IMR-90 (cell line): ENCODE measurements at places on chromosomes 12 and 14. TPM values are rescaled to one million over a fixed set of nuclear protein-coding genes. Genes with fewer than 3 reads are reported as not detected.

RASAL1 gene
- polyA plus RNA-seq: not detected in 2 replicates

DNA sequence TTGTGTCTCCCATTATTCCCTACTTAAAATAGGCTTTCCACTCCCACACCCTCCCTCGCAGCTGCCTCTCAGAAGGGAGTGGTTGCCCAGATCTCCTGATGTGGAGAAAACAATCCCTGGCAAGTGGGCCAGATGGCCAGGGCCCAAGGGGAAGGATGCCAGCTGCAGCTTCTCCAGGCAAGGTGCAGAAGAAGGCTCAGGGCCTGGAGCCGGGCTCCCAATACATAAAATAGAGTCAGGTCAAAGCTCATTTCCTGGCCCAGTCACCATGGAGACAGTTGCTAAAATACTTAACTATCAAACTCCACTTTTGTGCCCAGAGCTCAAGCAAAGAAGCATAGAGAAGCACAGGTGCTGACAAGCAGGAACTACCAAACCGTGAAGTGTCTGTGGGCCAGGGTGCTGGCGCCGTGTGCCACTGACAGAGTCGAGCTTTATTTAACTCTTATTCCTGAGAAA lies 45.7 kb upstream of the ITPR2 start:
- DNase-seq: no peak

NR1H4 gene
- not detected in 2 replicates for polyA plus RNA-seq

GRCh38 chr12:2925322-2925995 lies 33.7 kb upstream of the TEAD4 start:
- peak; percentile 54 for DNase-seq

C14orf39 gene
- polyA plus RNA-seq: 0.38 and 0.70 TPM in 2 replicates

POLE gene
- polyA plus RNA-seq: 20.7 and 22.4 TPM in 2 replicates

- DNase-seq: no peak
These were observed 295.7 kb downstream of the CEP128 start for GRCh38 chr14:80645667-80646413.

PRH1 gene
- polyA plus RNA-seq: 2.3 and 3.0 TPM in 2 replicates

- DNase-seq: no peak
These were observed 6.5 kb upstream of the LGMN start for GRCh38 chr14:92754966-92755365.

LACRT gene
- not detected in 2 replicates for polyA plus RNA-seq

VCPKMT gene
- 4.7 and 5.2 TPM in 2 replicates for polyA plus RNA-seq

CLEC4A gene
- 0.29 and 0.44 TPM in 2 replicates for polyA plus RNA-seq

DNA sequence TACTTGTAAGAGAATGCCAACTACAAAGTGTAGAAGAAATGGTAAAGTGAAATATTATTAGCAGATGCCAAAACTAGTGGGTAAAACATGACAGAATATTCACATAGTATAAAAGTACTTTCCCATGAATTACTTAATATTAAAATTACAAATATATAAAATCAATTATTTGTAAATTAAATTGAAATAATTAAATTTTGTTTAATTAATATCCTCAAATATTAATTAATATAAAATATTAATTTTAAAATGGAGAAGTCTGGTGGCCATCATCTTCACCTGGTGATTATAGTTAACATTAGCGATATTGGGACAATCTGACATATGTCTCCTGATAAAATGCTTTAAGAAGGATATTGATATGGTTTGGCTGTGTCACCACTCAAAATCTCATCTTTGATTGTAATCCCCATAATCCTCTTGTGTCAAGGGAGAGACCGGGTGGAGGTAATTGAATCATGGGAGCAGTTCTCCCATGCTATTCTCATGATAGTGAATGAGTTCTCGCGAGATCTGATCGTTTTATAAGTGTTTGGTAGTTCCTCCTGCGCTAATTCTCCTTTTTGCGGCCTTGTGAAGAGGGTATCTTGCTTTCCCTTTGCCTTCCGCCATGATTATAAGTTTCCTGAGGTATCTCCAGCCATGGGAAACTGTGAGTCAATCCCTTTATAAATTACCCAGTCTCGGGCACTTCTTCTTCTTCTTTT lies 55.0 kb upstream of the SGPP1 start:
- no peak for DNase-seq

GRCh38 chr12:55728186-55728938 lies 447 bp downstream of the CD63 start:
- peak; percentile 53 for DNase-seq

- no peak for DNase-seq
These were observed 8.6 kb downstream of the EVL start for GRCh38 chr14:100073576-100074430.

STRAP gene
- 91.0 and 98.1 TPM in 2 replicates for polyA plus RNA-seq

DNA sequence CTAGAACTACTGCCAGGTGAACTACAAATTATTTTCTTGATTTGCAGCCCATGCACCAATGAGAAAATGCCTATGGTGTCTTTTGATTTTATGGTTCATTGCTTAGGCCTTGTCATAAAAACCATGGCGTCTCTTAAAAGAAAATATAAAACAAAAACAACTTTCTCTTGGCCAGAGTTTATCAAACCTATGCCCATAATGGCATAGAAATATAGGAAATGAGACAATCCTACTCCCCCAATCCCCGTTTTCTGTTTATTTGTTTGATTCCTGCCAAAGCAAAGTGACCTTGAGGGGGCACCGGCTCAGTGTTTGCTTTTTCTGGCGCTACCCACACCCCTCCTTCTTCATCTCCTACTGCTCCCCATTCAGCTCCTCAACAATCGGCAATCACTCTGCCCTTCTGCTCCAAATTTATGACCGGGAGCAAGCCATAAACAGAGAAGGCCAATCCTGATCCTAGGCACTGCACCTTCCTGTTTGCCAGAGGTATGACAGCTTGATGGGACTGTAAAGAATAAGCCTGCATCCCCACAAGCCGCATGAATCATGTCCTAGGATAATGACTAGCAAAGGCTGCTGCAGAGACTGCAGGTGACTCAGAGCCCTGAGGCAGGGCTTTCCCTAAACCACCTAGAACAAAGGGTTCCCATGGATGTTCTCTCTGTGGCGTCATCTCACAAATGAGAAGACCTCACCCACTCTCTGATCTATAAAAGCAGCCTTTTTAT lies 874.9 kb downstream of the NRXN3 start:
- DNase-seq: peak; percentile 88

DNA sequence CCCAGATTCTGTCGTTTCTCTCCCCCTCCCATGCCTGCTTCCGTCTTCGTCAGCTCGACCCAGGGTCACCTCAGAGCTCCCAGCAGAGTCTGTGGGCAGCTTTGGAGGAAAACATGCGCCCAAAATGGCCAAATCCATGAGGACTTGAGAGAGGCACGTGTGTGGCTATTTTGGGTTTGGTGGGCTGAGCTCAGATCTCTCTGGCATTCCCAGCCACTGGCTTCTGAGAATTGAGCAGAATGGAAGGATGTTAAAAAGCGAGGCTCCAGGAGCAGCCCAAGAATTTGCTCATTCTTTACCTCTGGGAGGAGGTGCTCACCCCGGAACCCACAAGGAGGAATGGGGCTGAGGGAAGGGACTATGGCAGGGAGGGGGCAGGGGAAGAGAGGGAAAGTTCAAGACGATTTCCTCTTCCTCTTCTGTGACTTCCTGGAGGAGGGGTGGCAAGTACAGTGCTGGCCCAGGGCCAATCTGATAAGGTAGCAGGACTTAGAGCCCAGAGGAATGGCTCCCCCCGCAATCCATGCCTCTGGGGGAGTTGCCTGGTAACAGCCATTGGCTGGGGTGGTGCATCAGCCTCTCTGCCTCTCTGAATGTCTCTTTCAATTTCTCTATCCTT lies 20.1 kb downstream of the TSPAN9 start:
- DNase-seq: peak; percentile 75

DNA sequence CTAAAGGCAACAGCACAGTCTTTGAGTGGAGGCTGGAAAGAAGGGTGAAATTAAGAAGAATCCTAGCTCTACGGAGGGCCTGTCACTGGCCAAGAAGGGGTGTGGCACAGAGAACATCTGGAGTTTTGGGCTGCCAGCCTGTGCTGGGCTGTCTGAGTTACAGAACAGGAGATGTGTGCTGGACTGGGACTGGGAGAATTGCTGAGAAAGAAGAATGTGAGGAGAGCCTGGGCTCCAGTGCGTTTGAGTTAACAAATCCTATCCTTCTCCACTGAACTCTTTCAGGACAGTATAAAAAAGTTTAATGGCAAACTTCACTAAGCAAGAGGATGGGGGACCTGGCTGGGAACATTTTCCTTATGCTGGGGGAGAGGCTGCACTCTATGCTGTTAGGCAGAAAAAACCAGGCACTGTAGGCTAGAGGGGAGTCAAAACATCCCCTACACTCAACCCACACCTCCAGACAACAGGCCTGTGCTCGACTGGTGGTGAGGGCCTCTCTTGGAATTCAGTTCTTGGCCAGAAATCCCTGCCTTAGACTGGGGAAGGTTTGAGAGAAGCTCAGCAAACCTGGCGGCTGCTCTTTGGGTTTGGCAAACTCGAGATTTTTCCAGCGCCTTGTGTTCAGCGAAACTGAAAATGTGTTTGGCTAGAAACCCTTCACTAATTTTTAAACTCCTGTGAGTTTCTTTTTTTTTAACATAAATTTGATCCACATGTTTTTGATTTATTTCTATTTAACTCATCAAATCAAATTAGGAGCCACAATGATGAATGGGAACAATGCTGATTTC lies 217.3 kb downstream of the MON2 start:
- peak; percentile 30 for DNase-seq

GRCh38 chr12:49051373-49051764 lies 9.2 kb downstream of the KMT2D start:
- DNase-seq: no peak

LBHD2 gene
- polyA plus RNA-seq: not detected in 2 replicates

- no peak for DNase-seq
These were observed 28.6 kb upstream of the SLC6A13 start for GRCh38 chr12:291153-291723.

DNA sequence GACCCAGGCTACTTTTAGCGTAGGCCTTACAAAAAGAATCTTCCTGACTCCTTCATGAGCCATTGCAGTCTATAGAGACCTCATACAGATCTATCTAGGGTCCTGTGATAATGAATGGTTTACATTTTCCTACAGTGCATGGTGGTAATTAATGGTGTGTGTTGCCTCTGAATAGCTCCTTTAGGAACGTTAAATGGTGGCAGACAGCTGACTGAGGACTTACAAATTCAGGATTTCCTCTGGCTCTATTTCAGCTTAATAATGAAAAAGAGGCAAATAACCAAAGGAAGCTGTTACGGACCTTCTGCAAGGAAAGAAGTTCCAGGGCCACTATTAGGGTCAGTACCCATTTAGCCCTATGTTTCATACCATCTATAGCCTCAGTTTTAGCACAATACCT lies 5.1 kb downstream of the IKBIP start:
- no peak for DNase-seq

- DNase-seq: no peak
These were observed 312.2 kb downstream of the ATXN7L3B start for GRCh38 chr12:74849801-74850200.

MIPOL1 gene
- 1.9 and 2.7 TPM in 2 replicates for polyA plus RNA-seq

GRCh38 chr12:52204095-52204930 lies 12.5 kb upstream of the KRT80 start:
- DNase-seq: peak; percentile 81

DYRK4 gene
- 63.1 and 71.6 TPM in 2 replicates for polyA plus RNA-seq

KCNA5 gene
- polyA plus RNA-seq: not detected in 2 replicates

GRCh38 chr12:43893670-43894069 lies 57.8 kb downstream of the TMEM117 start:
- DNase-seq: peak; percentile 85

GRCh38 chr14:103185051-103186029 lies 62.1 kb downstream of the TNFAIP2 start:
- DNase-seq: peak; percentile 38

DNA sequence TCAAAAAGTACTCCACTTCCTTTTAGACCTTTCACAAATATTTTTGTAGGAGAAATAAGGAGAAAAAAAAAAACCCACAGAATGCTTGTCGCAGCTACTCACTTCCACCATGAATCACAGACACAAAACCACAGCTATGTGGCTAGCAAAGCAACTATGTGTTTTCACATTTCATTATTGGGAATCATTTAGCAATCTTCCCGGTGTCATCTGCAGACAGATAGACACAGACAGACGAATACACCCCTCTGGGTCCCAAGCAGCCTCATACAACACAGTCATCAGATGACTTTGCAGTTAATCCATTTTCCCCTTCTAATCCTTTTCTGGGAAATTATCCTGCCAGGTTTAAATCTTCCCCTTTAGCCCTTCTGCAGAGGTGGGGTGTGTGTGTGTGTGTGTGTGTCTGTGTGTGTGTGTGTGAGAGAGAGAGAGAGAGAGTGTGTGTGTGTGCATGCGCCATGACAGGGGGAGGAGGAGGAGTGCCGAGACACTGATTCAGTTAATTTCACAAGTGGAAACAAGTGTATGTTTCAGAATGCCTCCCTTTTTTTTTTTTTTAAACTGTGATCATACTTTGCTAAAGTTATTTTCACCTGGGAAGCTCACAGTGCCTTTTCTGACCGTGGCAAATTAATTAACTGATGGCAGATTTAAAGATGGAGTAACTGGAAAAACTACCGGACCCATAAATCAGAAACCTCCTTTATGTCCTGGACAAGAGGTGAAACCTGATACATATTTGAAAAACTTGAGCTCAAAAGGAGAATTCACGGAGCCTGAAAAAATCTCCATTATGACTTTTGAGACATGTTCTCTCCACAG lies 39.9 kb downstream of the LTBP2 start:
- peak; percentile 100 for DNase-seq

GRCh38 chr12:114704096-114704495 lies 20.1 kb upstream of the TBX3 start:
- no peak for DNase-seq

DNA sequence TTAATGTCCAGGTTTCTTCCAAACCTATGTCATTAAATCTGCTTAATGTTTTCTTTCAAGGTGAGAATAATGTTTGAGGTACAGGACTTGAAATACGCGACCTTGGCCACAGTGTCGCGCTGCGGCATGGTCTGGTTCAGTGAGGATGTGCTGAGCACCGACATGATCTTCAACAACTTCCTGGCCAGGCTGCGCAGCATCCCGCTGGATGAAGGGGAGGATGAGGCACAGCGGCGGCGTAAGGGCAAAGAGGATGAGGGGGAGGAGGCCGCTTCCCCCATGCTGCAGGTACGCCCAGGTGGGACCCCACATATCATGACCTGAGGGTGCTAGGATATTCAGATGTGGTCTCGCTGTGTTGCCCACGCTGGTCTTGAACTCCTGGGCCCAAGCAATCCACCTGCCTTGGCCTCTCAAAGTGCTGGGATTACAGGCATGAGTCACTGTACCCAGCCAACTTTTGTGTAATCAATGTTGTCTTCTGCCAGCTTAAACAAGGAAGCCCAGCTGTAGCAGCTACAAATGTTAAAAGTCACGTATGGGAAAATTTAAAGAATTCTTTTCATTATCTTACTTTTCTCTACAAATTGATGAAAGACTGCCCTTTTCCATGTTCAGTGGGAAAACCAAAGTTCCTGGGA lies 50.8 kb downstream of the DYNC1H1 start:
- DNase-seq: peak; percentile 30

- DNase-seq: peak; percentile 64
These were observed 96.0 kb downstream of the TGFB3 start for GRCh38 chr14:75885829-75886228.

GRCh38 chr12:103810111-103810510 lies 30.9 kb downstream of the NT5DC3 start:
- no peak for DNase-seq

TBK1 gene
- polyA plus RNA-seq: 7.8 and 11.6 TPM in 2 replicates

GRCh38 chr12:125282921-125283320 lies 217.7 kb downstream of the AACS start:
- DNase-seq: no peak
